ENCODE measurements at places on chromosomes 13 and 19.

GRCh38 chr13:20271441-20271840 is 39.3 kb upstream of the GJB6 start:
- no peak for DNase-seq

DNA sequence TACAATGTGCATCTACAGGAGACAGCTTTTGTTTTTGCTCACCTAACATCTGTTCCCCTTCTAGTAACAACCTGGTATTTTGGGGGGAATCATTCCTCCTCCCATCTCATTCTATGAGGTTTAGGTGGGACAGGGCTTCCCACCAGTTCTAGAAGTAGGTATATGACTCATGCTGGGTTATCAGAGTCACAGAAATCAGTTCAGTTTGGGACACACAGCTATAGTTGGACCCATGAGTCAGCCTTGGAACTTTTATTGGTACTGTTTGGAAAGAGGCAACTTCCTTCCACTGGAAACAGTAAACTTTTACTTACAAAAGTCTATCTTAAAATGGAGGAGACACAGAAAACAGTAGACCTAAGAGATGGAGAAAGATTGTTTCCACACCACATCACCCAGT is 185.5 kb downstream of the DNAJC3 start:
- DNase-seq = no peak

DNA sequence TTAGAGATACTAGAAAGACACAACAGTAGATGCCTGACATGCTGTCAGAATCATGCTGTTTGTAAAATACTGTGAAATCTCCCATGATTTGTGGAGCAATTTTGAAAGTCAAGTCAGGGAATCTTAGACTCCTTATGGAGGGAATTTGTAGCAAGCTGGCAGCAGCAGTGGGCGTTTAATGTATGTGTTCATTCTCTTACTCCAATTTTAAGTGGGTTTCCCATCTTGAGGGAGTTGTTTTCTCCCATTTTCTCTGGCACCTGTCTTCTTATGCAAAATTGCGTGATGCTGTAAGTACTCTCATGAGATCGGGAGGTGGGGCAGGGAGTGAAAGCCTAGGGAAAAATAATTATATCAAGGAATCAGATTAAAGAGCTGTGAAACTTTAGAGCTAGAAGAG is 16.0 kb upstream of the GTF2F2 start:
- DNase-seq = no peak

DNA sequence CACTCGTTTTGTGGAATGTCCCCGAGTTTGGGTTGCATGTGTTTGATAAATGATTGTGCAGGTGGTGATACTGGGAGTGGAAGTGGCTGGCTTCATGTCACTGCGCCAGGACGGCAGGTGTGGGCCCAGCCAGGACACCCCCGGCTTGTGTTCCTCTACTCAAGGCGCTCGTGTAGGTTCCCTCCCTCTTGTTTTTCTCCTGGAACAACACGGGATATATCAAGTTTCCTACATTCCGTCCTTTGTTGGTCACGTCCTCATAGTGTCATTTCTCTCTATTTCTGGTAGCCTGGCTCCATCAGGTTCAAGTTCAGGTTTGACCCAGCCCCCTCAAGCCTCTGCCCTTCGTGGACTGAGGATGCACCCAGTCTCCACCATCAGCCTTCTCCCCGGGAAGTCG is 16.3 kb downstream of the IL17D start:
- no peak for DNase-seq

DNA sequence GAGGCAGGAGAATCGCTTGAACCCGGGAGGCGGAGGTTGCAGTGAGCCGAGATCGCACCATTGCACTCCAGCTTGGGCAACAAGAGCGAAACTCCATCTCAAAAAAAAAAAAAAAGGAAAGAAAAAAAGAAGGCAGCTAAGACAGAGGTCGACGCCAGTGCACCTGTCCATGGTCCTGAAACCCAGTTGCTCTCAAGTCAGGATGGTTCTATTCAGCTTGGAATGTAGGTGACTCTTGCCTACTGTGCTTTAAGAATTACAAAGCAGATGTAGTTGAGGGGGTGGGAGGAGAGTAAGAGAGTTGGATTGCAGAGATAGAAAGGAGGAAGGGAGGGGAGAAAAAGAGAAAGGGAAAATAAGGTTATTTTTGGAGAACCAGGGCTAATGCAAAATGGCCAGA is 18.7 kb downstream of the CACNG7 start:
- no peak for DNase-seq

Data from hematopoietic multipotent progenitor cell treated with erythropoietin and hydrocortisone succinate and interleukin-3 and kit ligand, for 17 days (in vitro differentiated cells).